ENCODE measurements at places on chromosomes 4 and X.

DNA sequence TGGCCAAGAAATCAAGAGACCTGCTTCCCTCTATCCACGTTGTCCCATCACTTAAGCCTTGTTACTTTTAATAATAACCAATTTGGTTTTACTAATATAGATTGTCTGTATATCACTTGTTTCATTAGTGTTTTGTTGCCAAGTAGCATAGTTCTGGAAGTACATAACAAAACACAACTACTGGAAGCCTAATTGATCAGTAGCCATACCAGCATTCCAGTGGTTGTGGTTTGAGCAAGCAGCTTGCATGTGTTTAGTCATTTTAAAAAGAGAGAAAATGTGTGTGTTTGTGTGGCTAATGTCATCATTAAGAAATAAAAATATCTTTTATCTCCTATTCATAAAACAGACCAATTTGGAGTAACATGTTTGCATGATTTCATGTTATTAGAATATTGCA lies 70.8 kb downstream of the PTPN13 start:
- DNase-seq, result no peak

- no peak for DNase-seq
These were observed 37.7 kb downstream of the FRYL start for GRCh38 chr4:48742412-48742811.

DNA sequence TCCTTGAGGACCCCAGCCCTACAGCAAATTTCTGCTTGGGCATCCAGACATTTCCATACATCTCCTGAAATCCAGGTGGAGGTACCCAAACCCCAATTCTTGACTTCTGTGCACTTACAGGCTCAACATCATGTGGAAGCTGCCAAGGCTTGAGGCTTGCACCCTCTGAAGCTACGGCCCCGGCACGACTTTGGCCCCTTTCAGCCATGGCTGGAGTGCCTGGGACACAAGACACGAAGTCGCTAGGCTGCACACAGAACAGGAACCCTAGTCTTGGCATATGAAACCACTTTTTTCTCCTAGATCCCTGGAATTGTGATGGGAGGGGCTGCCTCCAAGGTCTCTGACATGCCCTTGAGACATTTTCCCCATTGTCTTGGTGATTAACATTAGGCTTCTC lies 1417.7 kb downstream of the ARAP2 start:
- DNase-seq, result no peak

- DNase-seq, result no peak
These were observed 29.7 kb downstream of the IL21 start for GRCh38 chr4:122591196-122591595.

DNA sequence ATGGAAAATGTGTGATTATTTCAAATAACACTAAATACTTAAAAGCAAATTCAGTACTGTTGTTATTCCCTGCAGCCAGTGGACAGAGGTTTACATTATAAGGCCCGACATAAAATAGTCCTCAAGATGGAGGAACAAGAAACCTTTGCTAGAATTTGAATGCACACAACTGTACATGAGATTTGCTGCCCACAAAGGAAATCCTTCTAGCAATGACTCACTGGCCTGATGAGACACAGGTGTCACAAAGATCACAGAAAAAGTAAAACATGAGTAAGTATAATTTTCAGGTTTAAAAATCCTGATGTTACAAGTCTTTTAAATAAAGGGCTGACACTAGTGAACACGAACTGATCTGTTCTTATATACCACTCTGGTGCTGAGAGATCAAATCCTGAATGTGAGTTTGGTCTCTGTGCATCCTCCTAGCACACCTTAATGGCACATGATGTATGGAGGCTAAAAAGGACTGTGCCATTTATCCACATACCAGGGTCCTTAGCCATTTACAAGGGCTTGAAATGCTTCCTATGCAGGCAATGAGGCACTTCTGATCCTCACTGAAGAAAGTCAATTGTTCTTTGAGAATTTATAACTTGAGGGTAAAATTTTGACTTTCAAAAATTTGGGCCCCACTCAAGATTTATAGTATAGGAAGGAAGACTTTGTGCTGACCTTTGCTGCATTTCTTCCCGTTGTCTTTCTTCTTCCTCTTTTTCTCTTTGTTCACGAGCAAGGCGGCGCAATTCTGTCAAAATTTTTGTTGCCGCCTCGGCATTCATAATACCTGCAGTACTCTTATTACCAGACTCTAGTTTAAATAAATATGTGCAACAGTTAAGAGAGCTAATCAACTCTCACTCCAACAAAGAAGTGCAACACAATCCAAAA lies 23.0 kb downstream of the MAP7D3 start:
- DNase-seq, result no peak

DNA sequence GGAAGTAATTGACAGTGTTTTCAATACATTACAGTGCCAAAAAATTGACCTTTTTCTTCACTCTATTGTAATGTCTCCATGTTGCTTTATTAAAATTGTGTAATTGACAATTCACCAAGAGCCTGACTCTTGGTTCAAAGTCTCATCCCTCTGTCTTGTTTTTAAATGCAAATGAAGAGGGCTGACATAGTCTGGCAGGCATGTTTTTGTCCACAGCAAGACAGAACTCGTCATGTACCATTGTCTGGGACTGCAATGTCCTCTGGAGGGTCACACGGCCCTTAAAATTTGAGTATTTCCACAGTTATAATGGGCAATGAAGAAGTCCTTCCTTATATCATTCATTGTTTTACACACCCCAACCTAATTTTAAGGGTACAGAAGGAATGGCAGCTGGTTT lies 38.0 kb upstream of the FBXW7 start:
- DNase-seq, result no peak

- no peak for DNase-seq
These were observed 35.8 kb upstream of the PGRMC2 start for GRCh38 chr4:128323401-128323800.

DNA sequence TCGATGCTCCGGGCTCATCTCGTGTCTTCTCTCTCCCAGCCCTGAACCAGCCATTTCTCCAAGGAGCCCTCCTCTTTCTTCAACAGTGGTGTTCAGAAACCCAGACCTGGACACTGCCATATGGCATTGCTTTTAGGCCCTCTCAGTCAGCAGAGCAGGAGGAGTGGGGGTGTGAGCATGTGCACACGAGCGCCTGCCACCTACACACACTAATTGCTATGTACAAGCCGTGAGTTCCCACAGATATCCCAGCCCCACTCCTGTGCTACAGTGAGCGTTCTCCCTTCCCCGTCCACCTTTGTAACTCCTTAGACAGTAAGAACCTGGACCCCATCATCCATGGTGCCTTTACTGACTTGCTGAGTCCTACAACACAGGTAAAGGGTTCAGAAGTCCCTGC lies 53.8 kb downstream of the TNIP2 start:
- no peak for DNase-seq

DNA sequence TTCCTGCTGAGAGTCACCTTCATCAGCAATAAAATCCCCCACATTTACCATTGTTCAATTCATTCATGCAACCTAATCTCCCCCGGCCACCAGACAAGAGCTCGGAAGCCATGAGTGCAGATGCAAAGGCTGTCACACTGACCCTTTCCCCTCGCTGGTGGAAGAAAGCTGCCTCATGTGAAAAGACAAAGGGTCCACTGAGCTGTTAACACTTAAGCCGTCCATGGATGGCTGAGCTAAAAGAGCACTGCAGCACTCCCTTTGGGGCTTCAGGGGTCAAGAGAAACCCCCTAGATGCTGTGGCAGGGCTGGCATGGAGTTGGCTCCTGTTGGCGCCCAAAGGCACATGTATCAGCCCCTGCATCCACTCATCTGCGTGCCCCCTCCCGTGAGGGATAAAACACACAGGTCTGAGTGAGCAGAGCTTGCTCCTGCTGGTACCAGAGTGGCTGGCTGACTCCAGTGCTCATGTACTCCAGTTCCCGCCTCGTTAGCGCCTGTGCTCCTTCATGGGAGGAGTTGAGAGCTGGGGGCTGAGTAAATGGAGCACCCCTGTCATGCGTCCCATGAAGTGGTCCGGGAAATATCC lies 216.5 kb downstream of the PDHA2 start:
- DNase-seq, result no peak

- DNase-seq, result no peak
These were observed 59.4 kb upstream of the HELT start for GRCh38 chr4:184958923-184959210.

GRCh38 chr4:85177092-85177491 lies 210.6 kb upstream of the WDFY3 start:
- no peak for DNase-seq

DNA sequence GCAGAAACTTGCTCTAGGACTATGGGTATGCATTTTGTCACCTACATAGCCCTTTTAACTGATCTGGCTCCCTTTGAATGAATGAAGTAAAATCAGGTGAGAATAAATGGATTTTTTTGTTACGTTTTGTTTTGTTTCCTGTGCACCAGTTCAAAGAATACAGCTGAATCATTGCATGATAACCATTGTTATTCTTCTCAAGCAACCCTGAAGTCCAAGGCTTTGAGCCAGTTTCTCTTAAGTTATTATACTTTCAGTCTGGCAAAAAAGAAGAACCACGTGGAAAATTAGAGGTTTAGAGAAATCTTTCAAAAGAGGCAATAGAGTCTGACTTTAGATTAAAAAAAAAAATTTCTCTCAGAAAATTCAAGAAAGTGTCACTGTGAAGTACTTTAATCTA lies 398.6 kb upstream of the TECRL start:
- DNase-seq, result no peak

DNA sequence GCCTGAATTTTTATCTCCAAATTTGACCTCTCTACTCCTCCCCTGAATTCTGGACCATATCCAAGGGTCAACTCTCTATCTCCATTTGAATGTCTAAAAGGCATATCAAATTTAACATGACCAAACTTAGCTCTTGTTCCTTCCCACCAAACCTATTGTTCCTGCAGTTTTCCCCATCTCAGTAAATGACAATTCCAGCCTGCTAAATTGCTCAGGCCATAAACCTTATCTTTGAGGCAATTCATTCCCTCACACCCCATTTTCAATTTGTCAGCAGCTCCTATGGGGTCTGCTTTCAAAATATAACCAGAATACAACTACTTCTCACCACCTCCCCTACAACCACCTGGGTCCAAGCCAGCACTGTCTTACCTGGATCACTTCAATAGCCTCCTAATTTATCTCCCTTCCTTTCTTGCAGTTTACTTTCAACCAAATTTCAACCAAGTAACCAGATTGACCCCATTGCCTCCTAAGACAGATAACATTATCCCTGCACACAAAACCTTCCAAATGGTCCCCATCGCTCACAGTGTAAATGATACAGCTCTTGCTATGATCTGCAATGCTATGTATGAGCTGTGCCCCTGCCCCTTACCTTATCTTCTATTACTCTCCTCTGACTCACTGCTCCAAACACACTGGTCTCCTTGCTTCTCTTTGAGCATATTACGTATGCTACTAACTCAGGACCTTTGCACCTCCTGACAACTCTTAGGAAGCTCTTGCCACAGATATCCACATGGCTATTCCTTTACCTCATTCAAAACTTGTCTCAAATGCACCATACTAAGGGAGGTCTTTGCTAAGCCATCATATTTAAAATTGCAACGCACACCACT lies 66.0 kb downstream of the CAMK2D start:
- DNase-seq, result no peak

Measured in NCI-H460 (cell line).